HEK293T (cell line): ENCODE measurements at places on chromosomes 3 and 15.

DNA sequence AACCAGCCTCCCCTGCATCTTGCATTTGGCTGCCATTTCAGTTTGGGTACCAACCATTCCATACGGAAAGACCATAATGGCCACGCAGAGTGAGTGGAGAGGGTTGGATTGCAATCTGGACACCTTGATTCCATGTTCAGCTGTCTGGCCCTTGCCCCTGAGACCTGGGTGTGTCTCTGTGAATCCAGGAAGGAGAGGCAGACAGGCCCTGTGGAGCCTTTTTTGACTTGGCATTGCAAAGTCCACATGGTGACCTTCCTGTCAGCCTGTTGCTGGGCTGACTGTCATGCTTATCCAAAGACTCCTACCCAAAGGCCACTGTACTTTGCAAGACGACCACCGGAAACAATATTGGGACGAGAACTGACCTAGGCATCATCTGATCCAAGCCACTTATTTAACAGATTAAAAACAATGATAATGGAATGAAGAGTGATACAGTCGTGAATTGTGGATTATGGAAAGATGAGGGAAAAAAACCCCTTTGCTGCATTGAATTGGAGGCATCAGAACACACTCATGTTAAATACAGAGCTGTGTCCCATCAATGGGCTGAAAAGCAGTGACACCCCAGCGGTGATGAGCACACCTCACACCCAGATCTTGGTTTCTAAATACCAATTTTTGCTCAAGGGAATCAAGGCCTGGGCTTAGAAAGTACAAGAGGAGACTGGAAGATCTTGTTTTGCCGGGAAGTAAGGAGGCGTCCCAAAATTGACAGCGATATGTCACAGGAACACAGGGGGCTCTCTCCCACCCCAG, 86.0 kb downstream of the LRRK1 start:
- no peak for DNase-seq

DNA sequence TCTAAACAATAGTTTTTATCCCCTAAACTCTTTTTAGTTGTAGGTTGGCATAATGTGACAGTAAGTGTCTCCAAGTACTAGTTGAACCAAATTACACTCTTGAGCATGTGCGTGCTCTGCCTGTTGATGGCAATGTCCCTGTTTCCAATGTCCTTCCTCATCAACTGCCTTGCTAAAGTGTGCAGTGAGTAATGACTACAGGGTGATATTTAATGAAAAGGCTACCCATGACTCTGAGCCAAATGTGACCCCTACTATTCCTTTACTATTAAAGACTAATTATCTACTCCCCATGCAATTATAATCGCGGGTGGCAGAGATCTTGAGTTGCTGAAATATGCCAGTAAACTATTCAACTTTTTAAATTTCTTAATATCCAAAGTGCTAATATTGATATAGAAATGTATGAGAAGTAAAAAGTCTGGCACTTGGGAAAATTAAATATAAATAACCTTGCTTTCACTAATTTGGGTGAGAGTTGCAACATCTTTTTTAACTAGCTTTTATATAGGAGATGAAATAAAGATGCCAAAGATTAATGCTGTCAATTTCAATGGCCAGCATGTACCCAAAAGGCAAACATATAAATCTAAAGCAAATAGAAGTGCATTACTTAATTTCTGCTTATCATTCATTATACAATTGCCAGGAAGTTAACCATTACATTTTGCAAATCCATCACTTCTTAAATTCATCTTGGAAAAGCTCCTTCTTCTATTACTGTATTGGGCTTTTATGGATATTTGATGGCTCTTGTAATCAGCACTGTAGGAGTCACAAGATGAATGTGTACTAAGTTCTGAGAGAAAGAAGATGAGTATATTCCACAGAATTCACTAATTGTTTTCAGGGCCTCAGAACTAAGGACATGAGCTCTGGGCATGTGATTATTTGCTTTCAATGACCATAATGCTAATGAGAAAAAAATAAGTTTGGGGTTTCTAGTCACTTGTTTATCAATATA, 518.2 kb upstream of the NAALADL2 start:
- no peak for DNase-seq

DNA sequence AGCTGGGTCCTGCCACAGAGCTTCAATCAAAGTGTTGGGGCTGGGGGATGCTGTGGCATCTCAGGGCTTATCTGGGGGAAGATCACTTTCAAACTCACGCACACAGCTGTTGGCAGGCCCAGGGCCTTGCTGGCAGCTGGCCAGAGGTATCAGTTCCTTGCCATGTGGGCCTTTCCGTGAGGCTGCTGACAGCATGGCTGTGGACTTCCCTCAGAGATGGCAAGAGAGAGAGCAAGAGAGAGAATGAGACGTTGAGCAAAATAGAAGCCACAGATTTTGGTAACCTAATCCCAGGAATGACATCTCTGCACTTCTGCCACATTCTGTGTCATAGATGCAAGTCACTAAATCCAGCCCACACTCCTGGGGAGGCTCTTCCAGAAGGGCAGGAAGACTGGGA, 91.0 kb downstream of the TPRG1 start:
- no peak for DNase-seq

DNA sequence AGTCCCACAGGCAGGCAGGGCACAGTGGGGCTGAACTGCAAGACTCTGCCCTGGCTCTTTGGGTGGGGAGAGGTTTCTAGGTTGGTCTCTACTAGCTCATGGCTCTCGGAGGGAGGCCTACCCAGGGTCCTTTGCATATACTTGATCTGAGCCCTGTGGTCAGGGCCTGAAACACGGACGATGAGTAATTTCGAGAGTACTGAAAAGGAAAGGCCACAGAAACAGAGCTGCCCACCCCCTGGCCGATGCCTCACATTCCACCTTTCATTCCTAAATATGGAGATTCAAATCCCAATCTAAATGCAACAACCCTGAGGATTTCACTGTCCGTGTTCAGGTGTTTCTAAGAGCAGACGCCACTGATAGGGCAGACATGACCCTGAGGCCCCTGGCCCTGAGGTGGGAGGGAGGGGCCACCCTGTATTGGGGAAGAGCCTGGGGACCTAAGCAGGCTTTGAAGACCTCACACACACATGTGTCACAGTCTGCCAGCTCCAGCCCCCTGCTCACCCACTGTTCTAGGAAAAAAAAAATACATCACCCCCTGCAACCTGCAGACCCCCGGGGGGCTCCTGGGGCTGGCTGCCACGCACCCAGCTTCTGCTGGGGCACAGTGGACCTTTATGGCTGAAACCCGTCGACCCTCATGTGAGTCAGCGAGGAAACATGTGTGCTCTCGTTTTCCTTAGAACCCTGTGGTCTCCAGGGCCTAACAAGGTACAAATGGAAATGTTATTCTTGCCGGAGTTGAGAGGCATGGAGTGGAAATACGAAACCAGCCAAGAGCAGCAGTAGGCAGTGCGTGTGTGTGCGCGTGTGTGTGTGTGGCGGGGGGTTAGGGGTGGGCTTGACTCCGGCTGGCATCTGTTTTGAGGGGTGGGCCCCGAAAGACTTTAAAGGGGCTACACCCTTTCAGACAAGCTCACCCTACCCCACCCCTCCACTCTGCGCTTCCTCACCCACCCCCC, 112.7 kb downstream of the CHSY1 start:
- DNase-seq = no peak

GRCh38 chr15:45734260-45734711, 99.5 kb downstream of the SQOR start:
- no peak for DNase-seq

- DNase-seq = peak; percentile 68
These were observed 135.4 kb downstream of the RAB11A start for GRCh38 chr15:66004618-66005262.

- no peak for DNase-seq
These were observed 15.3 kb downstream of the ABTB1 start for GRCh38 chr3:127688022-127688415.

- DNase-seq = no peak
These were observed 31.9 kb downstream of the CRTC3 start for GRCh38 chr15:90561344-90562244.

DNA sequence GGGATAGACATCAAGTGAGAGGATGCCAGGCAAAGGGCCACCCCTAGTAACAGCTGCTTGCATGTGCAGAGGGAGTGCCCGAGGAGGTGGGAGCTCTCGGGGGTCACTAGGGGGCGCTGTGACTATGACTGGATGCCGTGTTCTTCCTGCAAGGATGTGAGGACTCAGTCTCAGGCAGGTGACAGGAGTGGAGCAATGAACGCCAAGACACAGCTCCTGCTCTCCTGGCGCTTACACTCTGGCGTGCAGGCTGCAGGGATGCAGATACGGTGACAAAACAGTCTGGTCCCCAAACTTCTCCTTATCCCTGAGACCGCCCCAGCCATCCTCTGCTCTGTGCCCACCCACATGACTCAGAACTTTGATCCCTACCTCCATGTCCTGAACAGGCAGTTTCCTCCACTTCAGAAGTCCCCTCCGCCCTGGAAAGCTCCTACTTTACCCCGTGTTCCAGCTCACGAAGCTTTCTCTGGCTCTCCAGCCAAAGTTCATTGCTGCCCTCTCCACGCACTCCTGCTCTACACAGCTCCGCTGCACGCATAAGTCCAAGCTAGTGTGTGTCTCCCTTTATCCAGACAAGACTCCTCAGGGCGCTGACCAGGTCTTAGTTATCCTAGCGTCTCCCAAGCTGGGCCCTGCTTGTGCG, 14.7 kb downstream of the RHOV start:
- peak; percentile 77 for DNase-seq

DNA sequence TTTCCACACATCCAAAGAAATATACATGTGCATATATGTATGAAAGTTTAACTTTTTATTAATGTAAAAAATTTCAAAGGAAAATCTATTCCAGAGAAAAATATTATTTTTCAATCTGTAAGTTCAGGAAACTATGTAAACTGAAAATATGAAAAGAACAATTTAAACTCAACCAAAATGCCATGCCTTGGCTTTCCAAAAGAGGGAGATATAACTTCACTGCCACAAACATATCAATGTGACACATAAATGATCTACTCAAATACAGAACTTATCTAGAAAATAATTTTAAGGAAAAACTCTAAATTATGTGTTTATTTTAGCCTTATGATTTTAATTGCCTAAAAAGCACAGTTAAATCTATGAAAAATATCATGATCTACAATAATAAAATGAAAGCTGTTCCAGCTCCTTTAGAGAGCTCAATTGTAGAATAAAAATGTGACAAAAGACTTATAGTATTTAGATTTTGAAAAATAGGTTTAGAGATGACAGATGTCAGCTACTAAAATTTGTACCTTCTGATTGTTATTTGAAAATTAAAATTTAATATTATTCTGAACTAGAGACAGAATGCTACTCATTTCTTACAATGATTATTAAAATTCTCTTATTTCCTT, 94.8 kb downstream of the GBE1 start:
- DNase-seq = peak; percentile 5

- peak; percentile 27 for DNase-seq
These were observed 543 bp downstream of the MEF2A start for GRCh38 chr15:99566157-99566897.

DNA sequence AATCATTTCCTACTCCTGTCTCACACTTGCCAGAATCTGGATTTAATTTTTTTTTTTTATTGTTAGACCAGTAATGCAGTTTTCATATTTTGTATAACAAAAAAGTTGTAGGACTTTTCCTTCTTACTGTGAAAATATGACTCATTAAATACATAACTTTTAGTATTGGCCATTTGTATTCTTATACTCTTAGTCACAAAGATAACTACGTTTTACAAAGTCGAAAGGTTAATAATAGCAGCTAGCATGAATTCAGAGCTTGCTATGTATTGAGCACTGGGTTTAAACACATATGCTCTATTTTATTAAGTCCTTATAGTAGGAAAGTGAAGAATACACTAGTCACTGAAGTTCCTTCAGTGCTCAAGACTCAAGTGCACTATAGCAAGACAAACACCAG, 43.1 kb downstream of the LRRN1 start:
- DNase-seq = no peak

DNA sequence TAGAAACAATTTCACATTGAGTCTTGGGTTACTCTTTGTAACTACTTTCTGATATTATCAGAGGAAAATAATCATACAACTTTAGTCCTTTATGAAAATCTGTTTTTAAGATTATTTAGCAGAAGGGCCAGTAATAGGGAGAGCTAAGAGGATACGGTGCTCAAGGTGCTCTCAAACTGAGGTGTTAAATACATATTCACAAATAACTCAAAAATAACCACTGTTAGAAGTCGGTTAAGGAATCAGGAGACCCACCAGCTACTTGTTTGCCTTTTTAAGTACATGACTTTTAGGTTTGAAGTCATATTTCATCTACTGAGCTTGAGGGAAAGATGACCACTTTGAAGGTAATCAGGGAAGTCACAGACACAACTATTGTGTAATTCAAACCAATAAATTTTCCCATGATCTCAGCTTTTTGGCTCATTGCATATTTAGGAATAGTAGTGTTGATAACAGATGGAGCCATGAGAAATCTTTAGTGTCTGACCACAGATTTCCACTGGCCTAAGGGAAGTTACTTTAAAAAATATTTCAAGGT, 1.4 kb upstream of the RSRC1 start:
- no peak for DNase-seq

DNA sequence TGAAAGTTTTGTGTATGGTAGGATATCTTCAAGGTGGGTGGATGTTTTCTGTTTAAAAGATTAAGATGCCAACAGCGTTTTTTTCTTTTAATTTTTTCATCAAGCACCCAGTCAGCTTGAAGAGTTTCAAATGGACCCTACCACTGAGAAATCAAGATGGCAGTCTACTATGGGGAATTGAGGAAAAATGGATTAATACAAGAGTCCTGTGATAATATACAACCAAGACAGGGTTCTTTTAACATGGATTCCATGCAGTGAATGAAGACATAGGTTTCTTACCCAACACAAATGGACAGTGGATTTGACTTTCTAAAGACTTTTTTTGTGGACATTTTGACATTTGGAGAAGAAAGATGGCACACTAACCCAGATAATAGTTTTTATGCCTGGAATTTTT, 2.5 kb upstream of the CHD2 start:
- no peak for DNase-seq

DNA sequence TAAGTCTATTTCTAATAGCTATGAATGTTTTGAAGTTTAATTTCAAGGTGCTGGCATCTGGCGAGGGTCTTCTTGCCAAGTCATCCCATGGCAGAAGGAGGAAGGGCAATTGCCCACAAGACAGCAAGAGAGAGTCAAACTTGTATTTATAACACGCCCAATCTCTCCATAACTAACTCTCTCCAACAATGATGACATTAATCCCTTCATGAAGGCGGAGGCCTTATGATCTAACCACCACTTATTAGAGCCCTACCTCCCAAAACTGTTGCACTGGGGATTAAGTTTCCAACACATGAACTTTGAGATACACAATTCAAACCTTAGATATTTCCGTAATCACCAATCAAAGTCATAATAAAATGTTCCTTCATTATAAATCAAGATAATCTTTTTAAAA, 406.9 kb downstream of the CNTN6 start:
- no peak for DNase-seq

DNA sequence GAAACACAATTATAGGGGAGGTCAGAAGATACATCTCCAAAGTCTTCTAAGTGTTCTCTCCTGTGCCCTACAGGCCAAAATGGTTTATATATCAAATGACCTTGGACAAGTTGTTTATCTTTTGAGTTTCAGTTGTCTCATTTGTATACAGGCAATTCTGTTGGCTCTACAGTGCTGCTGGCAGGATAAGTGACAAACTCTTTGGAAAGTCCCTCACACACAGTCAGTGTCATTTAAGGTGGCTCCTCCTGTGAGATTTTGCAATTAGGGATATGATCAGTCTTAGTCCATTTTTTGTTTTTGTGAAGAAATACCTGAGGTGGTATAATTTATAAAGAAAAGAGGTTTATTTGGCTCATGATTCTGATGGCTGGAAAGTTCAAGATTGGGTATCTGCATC, 1035.8 kb upstream of the CFAP20DC start:
- no peak for DNase-seq
